Frontal cortex (tissue), 4 donors: ENCODE measurements at places on chromosomes 5 and 9.

DNA sequence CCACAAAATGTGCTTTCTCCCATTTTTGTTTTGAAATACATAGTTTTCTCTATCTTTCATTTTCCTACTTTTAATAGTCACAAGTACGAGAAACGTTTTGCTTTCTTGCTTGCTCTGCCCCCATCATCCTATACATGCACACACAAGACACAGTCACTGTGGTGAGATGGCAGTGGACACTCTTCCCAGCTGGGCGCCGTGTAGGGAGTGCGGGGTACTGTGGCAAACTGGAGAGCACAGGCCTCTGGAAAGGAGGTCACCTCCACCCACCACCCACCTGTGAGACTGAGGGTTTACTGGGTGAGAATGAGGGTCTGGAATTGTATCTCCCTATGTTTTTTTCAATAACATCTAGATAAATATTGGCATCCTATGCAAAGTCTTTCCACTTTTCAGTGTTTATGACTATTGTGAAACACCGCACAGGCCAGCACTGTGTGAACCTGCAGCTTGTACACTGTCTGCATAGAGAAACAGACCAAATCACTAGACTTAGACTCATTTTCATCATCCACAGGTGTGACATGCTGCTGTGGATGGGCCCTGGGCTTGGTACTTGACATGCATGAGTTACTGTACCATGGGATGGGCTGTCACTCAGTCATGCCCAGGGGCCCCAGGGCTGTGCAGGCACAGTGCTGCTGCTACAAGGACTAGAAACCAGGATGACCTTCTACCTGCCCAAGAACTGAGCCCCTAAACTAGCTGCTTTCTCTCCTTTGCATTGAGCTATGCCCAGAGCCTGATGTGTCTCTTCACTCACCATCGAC, 118.1 kb upstream of the LMX1B start:
- no peak for DNase-seq

- no peak for DNase-seq
Observed at GRCh38 chr9:33188711-33189110, 21.6 kb upstream of the B4GALT1 start.

- DNase-seq: no peak
Observed at GRCh38 chr5:180813420-180813819, 10.8 kb upstream of the MGAT1 start.

GRCh38 chr5:178588769-178589168, 1.4 kb downstream of the COL23A1 start:
- DNase-seq: no peak

- no peak for DNase-seq
Observed at GRCh38 chr5:134541736-134542376, 16.4 kb downstream of the JADE2 start.

GRCh38 chr5:27788184-27788583, 749.8 kb upstream of the CDH9 start:
- DNase-seq: no peak

- DNase-seq: no peak
Observed at GRCh38 chr9:8627976-8628679, 828.5 kb upstream of the DMAC1 start.

DNA sequence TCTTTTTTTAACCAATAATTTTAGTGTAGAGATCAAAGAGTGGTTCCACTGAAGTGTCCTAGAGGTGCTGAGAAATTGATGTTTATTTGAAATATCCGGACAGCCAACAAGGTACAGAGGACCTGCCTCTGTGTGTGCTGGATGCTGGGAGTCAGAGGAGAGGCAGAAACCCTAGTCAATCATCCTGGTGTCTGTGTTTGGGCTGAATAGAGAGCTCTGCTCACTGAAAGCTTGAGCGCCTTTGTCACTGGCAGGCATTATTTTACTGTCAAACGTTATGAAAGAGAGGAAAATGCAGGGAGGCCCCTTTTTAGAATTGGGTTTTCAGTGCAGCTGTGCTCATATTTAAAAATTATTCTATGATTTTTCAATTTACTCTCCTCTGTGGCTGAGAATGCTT, 480.3 kb upstream of the TYRP1 start:
- no peak for DNase-seq

- no peak for DNase-seq
Observed at GRCh38 chr9:122366074-122366660, 4.7 kb upstream of the PTGS1 start.

DNA sequence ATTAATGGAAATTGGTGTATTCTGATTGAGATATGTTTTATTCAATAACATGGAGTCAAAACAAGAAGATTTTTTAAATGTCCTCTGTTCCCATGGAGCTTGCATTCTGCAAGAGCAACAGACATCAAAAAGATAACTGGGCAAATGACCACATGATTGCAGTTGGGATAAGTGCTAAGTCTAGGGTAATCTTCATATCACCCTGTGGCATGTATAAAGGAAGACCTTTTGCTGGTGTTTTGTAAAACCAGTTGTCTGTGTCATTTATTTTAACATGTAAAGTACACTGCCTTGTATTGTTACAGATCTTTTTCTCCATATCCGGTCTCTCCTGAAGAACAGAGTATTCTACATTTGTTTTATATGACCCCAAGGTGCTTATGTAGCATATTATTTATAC, 44.0 kb downstream of the PTCD2 start:
- DNase-seq: no peak

GRCh38 chr5:73786043-73786831, 160.2 kb downstream of the ARHGEF28 start:
- DNase-seq: no peak
